ENCODE measurements at places on chromosomes 2 and 18.

DNA sequence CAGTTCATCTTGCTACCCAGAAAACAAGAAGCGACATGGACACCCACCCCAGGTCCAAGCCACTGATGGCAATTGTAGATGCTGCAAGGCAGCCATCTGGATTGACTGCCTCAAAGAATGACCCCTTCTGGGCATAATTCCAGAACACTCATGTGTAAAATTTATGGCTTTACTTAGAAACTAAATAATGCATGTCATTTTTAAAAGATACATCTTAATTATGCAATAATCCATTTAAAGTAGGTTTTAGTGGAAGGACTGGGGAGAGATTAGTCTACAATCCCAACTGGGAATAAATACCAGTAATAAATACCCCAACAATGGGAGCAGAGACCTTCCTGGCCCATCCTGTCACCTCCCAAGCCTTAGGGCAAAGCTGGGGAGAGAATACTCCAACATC lies 247.7 kb downstream of the SS18 start:
- DNase-seq: no peak

DNA sequence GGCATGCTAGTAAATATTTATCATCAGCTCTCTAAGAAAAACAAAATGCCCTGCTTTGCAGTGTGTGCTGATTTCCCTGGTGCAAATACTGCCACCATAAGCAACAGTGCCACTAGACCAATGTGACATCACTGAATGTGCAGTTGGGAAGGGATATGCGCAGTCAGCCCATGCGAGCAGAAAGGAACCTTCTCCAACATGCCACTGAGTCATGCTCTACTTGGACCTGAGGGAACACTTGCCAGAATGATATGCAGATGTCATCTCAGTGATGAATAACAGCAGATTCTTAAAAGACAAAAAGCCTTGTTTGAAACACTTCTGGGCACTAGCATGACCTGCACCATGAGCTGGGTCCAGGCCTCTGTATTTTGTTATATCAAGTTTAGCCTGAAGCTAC lies 55.3 kb upstream of the REL start:
- no peak for DNase-seq

DNA sequence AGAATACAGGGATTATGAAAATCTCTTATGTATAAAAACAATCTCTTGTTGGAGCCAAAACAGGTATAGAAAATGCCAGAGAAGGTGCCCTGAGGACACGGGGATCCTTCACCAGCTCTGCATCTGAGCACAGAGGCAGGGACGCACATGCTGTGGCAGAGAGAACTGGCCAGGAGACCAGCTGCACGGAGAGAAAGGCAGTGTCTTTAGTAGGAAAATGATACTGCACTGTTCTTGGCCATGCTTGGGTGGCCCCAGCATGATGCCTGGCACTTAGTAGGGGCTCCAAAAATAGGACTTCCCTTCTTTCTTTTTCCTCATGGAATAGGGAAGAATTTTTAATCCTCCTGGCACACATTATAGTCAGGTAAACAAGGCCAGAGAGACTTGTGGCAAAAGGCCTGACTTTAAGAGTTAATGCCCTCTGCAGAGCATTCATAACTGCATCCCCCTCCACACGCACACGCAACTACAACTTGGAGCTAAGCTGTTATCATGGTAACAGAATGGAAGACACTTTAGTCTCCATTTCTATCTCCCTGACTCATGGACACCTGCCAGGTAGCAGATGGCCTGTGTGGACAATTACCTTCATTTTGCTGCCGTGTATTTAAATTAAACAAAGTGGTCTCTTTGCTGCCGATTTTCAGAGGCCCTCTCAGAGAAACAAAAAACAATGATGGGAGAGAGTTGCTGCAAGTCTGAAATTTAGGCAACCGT lies 59.7 kb upstream of the DNMT3A start:
- no peak for DNase-seq

DNA sequence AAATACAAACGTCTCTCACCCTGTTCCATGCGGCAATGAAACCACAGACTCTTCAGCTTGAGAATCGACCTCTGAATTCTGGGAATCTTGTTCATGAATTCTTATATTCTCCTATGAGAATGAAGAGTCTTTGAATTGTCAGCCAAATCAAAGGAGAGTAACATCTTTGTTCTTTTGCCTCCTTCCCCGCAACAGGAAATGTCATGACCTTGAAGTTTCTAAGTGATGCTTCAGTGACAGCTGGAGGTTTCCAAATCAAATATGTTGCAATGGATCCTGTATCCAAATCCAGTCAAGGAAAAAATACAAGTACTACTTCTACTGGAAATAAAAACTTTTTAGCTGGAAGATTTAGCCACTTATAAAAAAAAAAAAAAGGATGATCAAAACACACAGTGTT lies 21.8 kb downstream of the TNFAIP6 start:
- no peak for DNase-seq

DNA sequence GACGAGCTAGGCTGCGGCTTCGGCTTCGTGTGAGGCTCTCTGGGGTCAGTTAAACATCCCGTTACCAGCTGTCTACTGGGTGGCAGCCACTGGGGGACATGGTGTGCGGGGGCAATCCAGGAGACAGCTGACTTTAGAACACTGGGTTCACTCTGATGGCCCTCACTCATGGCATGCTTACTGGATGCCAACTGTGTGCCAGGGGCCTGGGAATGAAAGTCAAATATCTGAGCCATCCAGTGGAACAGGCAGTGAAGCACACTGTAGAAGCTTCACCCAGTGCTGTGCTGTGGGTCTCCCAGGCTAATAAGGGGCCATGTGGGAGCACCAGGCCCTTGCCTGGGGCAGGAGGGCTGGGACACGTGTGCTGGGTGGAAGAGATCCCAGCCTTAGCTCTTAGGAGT lies 48.3 kb downstream of the GLI2 start:
- no peak for DNase-seq

- DNase-seq: no peak
Measured at GRCh38 chr2:202072226-202072625, 829 bp upstream of the KIAA2012 start.

DNA sequence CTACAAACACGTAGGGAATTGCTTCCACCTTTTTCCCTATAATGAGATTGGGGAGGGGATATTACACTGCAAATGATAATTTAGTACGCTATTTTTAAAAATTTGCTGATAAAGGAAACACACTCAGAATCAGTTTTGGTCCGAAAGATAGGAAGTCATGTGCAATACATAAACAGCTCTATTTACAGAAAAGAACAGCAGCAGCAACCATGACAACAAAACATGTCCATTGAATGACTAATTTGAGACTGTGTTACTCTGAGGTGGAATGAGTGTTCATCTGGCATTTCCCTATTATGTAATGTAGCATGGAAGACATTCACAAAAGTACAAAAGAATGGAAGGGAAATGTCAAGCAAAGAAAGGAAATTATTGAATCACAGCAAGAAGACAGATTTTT lies 337.2 kb downstream of the NBAS start:
- DNase-seq: no peak

DNA sequence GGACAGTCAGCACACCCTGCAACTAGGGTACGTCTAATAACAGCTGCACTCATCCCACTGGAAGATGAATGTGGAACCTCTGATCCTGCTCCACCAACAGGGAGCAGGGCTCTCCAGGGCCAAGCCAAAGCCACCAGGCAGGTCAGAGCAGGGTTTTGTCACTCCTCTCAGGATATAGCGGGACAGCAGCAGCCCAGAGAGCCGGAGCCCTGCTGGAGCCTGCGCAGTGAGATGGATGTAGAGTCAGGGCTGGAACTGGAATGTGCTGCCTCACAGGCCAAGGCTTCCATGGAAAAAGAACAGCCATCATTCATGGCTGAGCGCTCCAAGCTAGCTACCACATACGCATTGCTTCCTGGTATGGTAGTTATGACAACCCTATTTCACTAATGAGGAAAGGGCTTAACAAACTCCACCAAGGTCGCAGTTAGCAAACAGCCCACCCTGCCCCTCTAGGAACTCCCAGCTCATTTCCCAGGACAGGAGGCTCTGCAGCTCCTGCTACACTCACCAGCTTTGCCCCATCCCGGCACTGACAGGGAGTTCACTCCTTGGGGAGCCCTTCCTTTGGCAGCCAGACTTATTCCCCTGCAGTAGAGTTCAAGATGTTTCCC lies 85.2 kb downstream of the HS1BP3 start:
- DNase-seq: no peak

- no peak for DNase-seq
Measured at GRCh38 chr2:223590964-223591363, 11.2 kb downstream of the SCG2 start.

DNA sequence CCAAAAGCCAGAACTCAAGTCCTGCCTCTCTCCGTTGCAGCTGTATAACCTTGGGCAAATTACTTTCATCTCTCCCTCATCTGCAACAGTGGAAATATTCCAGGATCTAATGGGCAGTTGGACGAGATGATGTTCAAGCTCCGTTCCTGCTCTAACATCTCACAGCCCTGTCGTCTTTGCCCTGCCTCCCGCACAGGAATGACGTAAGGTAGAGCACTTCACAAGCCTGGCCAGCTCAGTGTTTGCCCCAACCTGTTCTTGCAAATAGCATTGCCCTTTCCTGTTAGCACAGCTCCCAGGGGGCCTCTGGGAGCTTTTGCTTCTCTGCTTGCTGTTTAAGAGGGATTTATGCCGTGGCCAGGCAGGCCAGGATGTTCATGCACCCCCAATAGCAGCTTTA lies 107.9 kb downstream of the KLHL29 start:
- no peak for DNase-seq
